Hematopoietic multipotent progenitor cell (in vitro differentiated cells): ENCODE measurements at places on chromosomes 5 and 9.
A peak's percentile ranks its signal among the peaks of the same experiment; 100 is the strongest.

GRCh38 chr5:149901511-149901910 is 43.1 kb downstream of the PDE6A start:
- no peak for DNase-seq

DNA sequence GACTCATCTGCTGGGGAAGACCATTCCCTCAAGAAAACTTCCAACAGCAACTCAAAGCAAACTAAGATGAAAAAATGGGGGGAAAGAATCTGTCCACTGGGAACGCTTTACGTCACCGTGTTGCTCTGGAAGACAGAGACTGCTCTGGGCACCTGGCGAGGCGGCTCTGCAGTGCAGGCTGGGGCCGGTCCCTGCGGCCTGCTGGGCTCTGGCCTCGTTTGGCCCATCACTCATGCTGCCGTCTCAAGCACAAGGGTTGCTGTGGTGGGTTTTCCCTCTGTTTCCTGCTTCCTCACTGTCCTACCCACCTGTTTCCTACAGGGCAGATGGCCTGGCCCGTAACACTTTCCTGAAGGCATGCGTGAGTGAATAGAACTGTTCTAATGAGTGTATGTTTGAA is 92.9 kb upstream of the OTULINL start:
- peak; percentile 70 for DNase-seq

DNA sequence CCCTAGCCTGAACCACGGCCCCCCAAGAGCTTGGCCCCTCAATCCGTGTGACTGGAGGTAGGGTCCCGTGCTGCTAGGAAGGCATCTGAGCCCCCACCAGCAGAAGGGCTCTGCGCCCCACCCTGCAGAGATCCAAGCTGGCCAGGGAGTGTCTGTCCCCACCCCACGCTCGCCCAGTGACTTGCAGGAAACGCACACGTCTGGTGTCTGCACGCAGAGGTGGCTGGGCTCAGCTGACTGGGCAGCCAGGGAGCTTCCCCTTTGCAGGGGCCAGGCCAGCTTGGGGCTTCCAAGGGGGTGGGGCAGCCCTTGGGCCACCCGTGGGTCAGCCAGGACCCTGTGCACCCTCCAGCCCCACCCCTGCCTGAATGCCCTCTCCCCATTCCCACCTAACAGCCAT is 24.3 kb downstream of the NOTCH1 start:
- no peak for DNase-seq

- DNase-seq, result no peak
Measured at GRCh38 chr9:81074221-81074620, 615.1 kb downstream of the TLE1 start.

DNA sequence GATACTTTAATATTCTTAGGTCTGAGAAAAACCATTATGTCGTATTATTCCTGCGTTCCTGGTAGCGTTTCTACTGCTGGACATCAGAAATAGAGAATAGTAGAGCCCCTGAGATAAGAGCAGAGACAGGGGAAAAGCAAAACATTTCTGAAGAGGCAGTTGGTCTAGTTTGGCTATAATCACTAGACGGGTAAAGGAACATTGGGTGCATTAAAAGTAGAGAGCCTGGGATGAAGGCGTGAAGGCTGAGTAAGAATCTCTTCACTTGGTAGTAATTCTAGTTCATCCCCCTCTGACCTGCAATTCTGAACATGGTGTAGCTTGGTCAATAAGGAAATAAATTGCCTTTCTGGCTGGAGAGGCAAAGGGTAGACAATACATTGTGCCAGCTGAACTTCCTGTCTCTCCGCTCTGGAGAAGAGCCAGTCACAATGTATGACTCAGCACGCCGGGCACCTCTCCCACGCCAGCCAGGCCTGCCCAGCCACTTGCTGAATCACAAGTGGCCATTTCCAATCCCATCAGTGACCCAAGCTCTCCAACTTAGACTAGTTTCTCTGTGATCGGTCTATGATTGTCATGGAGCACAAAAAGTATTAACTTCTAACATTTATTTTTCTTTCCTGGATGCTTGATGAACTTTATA is 75.4 kb downstream of the STK32A start:
- peak; percentile 24 for DNase-seq

DNA sequence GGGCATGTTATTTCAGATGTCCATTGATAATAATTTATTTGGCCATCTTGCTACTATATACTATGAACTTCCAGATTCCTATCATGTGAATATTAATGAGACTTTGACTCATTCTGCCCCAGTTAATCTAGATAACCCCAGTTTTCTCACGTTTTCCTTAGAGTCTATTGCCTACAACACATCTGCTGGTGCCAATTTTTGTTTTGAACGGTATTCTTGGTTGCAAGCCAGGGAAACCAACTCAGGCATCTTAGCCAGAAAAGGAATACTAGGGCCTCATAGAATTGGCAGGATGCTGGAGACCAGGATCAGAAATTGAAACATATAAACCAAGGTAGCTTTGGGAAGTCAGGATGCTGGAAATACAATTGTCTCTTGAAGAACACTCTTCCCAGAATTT is 28.0 kb upstream of the NPR3 start:
- no peak for DNase-seq

GRCh38 chr5:133790898-133791297 is 177.5 kb downstream of the C5orf15 start:
- DNase-seq, result no peak

GRCh38 chr5:6302684-6303083 is 75.7 kb downstream of the MED10 start:
- peak; percentile 33 for DNase-seq

- DNase-seq, result peak; percentile 44
Measured at GRCh38 chr5:154813736-154814135, 36.7 kb downstream of the FAXDC2 start.

- DNase-seq, result no peak
Measured at GRCh38 chr9:129938291-129938979, 103.2 kb downstream of the USP20 start.

DNA sequence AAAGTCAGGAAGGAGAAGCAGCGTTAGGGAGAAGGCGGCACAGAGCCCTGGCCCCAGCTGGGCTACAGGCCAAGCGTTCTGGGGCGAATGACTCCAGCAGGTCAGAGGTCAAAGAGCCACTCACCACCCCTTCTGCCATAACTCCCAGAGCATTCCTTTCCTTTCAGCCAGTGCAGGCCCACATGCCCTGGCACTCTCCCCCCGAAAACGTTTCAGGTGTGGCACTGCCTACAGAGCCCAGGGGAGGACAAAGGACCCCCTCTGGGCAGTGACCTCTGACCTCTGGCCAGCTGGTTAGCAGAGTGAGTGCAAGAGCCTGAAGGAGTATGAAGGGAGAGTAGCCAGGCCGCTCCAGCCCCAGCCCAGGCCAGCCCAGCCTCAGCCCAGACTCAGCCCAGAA is 4.9 kb downstream of the ABCA2 start:
- no peak for DNase-seq

DNA sequence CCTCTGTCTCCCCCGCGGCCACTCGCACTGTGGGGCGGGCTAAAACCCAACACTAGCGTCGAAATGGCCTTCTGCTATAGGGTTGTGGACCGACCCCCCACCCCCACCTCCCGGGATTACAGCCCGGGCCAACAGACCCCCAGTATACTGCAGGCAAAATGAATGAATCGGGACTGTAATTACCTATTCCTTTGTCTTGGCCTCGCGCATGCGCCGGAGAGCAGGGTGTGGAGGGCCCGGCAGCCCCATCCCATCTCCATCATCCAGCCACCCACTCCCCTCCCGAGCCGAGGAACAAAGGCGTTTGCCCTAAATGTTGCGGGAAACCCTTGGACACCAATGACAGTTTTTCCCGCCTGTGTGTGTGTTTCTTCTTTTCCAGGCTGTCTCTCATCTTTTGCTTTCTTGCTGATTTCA is 1.6 kb downstream of the BASP1 start:
- DNase-seq, result peak; percentile 13

DNA sequence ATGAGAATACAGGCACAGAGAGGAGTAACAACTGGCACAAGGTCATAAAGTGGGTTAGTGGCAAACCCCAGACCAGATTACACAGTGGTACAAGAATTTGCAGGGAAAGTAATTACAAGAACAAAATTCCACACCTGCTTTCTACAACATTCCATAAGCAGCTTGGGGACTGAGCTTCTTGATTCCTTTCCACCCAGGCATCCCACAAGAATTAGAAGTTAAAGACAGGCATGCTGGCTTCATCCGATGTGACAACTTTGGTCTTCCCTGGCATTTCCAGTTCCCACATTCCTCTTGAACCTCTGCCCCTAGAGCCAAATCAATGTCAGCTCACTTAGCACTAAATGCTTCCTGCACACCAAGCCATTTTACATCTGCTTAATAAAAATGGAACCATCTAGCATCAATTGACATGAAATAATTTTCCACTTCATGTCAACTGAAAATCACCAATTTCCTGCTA is 435.8 kb upstream of the PAPPA start:
- no peak for DNase-seq

DNA sequence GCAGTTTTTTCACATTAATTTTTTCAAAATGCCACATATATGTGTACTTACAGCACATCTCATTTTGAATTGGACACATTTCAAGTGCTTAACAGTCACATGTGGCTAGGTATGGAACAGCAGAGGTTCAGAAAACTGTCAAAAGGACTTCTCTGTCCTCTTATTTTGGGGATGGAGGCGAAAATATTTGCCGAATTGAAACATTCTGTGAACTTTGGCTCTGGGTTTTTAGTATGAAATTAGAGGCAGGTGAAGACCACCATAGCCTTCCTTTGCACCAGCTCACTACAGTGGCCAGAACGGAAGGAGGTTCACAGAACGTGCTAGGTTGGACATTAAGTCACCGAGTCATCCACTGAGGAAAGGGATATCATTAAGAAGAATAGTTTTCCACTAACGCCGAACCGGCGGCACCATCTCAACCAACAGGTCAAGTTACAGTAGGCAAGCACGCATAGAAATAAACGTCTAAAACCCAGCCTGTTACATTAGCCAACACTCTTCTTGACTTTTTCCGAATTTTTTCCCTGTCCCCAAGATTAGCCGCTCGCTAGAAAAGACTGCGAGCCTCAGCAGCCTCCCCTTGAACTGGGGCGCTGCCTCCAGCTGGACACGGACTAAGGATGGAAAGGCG is 1.8 kb upstream of the TLE4 start:
- no peak for DNase-seq

- no peak for DNase-seq
Measured at GRCh38 chr9:107698779-107699178, 209.2 kb upstream of the KLF4 start.

GRCh38 chr5:1763548-1763911 is 36.1 kb downstream of the MRPL36 start:
- DNase-seq, result peak; percentile 38

- DNase-seq, result no peak
Measured at GRCh38 chr5:143495110-143495509, 91.6 kb upstream of the NR3C1 start.

DNA sequence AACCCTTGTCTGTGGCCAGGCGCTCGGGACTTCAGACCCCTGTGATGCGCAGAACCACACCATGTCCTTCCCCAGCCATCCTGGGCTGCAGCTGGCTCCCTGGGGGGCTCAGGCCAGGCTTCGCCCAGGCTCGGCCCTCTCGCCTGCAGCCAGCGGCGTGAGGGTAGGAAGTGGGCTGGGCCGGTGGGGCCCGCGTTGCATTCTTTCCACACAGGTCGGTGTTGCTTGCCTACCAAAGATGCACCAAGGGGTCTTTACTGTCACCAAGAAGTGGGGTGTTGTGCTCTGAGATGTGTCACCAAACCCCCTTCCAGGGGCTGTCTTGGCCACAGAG is 48.3 kb upstream of the RNF130 start:
- no peak for DNase-seq

DNA sequence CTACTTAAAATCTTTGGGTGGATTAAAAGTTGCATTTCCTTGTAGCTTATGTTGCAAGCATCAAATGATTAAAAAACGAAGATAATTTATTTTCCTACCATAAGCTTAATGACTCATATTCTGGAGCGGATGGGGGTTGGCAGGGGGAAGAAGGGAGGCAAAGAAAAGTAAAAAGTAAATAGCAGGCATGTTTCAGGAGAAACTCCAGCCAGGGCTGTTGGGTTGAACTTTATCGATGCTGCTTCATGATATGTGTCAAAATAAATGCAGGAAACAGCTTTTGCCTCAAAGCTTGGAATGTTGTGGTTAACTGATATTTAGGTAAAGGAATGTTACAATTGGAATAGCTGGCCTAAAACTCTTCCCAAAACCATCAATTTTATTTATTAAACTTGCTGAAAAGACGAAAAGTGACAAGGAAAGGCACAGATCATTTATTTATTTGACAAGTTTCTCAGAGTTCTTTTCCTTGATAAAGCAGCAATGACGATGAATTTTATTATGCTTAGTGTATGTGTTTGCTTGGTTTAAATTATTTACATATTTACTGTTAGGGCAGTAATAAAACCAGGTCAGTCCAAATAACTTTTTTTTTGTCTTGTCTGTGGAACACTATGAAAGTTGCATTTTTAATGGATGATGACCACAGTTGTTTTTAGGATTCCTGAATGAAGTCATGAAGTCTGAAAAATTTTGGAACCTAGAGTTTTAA is 177.9 kb downstream of the PCSK1 start:
- no peak for DNase-seq
